Peyer's patch (tissue), 4 donors: ENCODE measurements at places on chromosomes 6 and 20.

DNA sequence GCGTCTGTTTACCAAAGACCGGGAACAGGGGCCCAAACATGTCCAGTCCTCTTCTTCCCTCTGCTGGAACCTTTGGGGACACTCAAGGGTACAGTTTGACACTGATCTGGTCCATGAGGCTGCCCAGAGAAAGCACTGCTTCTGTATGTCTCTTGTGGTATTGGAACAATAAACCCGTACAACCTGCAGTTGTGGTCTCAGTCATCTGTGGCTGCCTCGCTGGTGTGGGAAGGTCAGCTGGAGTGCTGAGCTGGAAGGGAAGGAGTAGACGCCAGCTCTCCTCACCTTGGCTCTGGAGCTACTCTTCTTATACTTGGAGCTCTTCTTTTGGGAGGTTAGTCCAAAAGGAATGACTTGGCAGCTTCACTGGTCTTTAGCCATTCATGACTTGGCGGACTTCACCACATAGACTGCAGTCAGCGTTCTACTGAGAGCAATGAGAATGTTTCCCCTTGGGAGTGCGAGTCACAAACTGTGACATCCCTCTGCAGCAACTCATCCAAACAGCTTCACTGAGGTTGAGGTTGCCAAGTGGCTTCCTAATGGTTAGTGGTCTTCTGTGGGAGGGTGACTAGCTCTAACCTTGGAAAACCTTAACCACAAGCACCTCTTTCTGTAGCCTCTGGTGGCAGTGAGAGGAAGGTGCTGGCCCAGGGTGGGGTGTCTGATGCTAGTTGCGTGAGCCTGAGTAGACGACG is 81.2 kb downstream of the ASXL1 start:
- peak; percentile 24 for DNase-seq
- no peak overlapping the region for H3K27ac ChIP-seq
- no peak overlapping the region for H3K4me3 ChIP-seq
- no peaks in the 10 kb centered on the region for H3K4me1 ChIP-seq
- H3K36me3 ChIP-seq = peaks cover 64% of the 10 kb centered on the region

DNA sequence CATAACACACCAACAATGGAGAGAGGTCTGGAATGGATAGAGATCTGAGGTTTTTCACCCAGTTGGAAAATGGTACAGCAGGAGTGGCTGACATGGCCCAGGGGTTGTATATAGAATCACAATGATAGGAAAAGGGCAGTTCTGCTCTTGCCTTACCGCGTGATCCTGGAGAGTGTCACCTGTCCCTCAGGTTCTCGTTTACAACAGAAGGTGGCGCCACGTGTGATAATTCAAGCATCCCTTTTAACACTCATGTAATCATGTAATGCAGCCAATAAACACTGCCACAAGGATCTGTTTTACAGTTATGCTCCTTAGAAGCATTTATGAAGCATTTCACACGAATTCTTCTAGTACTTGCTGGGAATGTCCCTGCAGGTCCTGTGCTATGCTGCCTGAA is 12.9 kb upstream of the WFDC2 start:
- peak; percentile 59 for DNase-seq
- H3K36me3 ChIP-seq = no peaks in the 10 kb centered on the region
- no peak overlapping the region for H3K4me3 ChIP-seq
- H3K4me1 ChIP-seq = no peaks in the 10 kb centered on the region
- no peak overlapping the region for H3K27ac ChIP-seq
- H3K27me3 ChIP-seq = no peaks in the 10 kb centered on the region

GRCh38 chr20:50672400-50673145 is 18.8 kb downstream of the RIPOR3 start:
- no peak for DNase-seq
- no peaks in the 10 kb centered on the region for H3K27me3 ChIP-seq
- peaks cover 8% of the 10 kb centered on the region for H3K4me1 ChIP-seq
- no peak overlapping the region for H3K4me3 ChIP-seq
- no peak overlapping the region for H3K27ac ChIP-seq
- no peaks in the 10 kb centered on the region for H3K36me3 ChIP-seq

DNA sequence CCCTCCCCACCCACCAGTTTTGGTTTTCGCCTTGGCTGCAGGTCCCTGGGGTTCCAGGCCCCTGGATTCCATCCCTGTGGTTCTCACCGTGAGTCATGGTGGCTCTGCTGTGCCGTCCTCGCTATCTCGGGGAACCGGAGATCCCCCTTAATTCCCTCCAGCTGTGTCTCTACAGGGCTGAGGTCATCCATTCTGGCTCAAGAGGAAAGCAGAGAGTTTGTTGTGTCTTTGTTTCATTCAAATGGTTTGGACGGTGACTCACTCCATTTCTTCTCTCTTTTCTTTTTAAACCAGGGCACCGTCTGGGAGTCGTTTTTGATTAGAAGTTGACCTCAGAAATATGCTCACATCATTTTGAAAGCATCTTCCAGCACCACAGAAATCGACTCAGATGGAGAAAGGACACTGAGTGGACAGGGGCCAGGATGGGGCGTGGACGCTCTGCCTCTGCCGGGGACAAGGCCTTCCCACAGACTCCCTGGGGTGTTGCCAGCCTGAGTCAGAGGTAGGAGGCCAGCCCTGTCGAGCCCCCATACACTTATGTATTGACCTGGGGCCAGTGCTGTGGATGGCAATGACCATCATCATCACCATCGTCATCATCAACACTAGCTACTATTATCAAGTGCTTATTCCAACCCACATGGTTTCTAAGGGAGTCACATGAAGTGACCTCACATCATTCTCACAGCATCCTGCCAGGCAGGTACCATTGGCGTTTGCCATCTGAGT is 176.2 kb downstream of the NFATC2 start:
- H3K27ac ChIP-seq = peak overlapping the region; percentile 19
- no peaks in the 10 kb centered on the region for H3K4me1 ChIP-seq
- H3K36me3 ChIP-seq = no peaks in the 10 kb centered on the region
- peak; percentile 62 for DNase-seq
- no peak overlapping the region for H3K4me3 ChIP-seq
- H3K27me3 ChIP-seq = no peaks in the 10 kb centered on the region

GRCh38 chr6:151365233-151365632 is 26.1 kb downstream of the ZBTB2 start:
- H3K27ac ChIP-seq = no peak overlapping the region
- H3K27me3 ChIP-seq = no peaks in the 10 kb centered on the region
- no peak for DNase-seq

GRCh38 chr6:36626636-36627035 is 32.5 kb downstream of the SRSF3 start:
- H3K4me1 ChIP-seq = no peaks in the 10 kb centered on the region
- no peak overlapping the region for H3K27ac ChIP-seq
- peak; percentile 20 for DNase-seq
- H3K27me3 ChIP-seq = no peaks in the 10 kb centered on the region
- no peak overlapping the region for H3K4me3 ChIP-seq

- no peak for DNase-seq
- H3K4me3 ChIP-seq = no peak overlapping the region
- no peaks in the 10 kb centered on the region for H3K36me3 ChIP-seq
These were observed 130.1 kb upstream of the DST start for GRCh38 chr6:56772737-56773184.

DNA sequence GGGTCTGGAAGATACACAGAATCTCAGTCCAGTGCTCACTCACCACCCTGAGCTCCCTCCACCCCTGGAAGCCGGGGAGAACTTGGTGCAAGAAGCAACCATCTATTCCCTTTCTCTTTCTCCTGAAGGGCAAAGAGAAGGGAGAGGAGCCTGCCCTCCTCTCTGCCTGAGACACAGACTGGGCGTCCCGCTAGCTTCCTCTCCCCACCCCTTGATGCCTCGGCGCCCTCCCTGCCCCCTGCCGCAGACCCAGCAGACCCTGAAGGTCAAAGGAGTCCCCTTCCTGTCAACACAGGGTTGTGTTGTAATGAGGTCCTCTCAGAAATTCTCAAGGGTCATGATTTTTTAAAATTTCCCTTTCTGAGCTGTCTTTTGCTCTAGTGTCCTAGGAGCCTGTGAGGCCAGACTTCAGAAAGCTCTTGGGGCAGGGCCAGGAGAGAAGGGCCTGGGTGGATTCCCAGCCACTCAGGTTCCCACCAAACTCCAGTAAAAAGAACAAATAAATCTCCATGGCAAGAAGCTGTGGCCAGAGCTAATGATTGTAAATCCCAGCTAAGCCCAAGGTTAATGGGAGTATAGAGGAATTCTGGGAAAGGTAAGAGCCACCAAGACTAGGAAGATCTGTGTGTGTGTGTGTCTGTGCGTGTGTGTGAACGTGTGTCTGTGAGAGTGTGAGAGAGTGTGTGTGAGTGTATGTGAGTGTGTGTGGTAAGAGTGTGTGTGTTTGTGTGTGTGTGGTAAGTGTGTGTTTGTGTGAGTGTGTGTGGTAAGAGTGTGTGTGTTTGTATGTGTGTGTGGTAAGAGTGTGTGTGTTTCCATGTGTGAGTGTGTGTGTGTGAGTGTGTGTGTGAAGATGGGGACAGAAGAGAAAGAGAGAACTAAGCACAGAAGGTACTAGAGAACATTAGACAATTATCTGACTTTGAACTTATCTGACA is 1.1 kb upstream of the JPH2 start:
- H3K36me3 ChIP-seq = no peaks in the 10 kb centered on the region
- no peaks in the 10 kb centered on the region for H3K27me3 ChIP-seq
- no peak for DNase-seq
- H3K4me3 ChIP-seq = no peak overlapping the region

GRCh38 chr6:143110572-143110971 is 49.9 kb downstream of the AIG1 start:
- H3K4me3 ChIP-seq = no peak overlapping the region
- DNase-seq = no peak
- H3K27me3 ChIP-seq = no peaks in the 10 kb centered on the region
- no peaks in the 10 kb centered on the region for H3K4me1 ChIP-seq
- no peaks in the 10 kb centered on the region for H3K36me3 ChIP-seq
- no peak overlapping the region for H3K27ac ChIP-seq

DNA sequence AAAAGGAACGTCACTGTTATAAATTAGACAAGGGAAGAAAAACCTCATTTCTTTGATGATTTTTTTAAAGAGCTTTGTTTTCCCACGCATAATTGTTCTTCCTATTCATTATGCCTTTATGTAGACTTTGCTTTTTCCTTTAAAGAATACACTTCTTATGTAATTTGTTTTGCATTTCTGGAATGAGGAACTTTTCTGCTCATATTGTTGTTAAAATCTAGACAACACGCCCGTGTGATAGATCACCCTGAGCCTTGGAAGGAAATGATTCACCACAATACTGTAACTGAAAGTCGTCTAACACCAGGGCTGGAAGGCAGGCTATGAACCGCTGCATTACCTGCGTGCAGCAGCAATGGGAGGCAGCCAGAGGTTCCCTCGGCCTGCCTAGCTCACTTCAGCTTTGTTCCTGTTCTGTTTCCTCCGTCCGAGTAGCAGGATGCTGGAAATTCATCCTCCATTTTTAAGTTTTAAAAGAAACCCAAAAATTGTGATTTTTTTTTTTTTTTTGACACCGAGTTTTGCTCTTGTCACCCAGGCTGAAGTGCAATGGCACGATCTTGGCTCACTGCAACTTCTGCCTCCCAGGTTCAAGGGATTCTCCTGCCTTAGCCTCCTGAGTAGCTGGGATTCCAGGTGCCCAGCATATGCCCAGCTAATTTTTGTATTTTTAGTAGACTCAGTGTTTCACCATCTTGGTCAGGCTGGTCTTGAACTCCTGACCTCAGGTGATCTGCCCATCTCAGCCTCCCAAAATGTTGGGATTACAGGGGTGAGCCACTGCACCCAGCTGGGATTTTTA is 49.6 kb upstream of the ZNF217 start:
- DNase-seq = peak; percentile 86
- H3K4me3 ChIP-seq = peak overlapping the region; percentile 28
- H3K36me3 ChIP-seq = no peaks in the 10 kb centered on the region
- H3K4me1 ChIP-seq = no peaks in the 10 kb centered on the region
- no peaks in the 10 kb centered on the region for H3K27me3 ChIP-seq

DNA sequence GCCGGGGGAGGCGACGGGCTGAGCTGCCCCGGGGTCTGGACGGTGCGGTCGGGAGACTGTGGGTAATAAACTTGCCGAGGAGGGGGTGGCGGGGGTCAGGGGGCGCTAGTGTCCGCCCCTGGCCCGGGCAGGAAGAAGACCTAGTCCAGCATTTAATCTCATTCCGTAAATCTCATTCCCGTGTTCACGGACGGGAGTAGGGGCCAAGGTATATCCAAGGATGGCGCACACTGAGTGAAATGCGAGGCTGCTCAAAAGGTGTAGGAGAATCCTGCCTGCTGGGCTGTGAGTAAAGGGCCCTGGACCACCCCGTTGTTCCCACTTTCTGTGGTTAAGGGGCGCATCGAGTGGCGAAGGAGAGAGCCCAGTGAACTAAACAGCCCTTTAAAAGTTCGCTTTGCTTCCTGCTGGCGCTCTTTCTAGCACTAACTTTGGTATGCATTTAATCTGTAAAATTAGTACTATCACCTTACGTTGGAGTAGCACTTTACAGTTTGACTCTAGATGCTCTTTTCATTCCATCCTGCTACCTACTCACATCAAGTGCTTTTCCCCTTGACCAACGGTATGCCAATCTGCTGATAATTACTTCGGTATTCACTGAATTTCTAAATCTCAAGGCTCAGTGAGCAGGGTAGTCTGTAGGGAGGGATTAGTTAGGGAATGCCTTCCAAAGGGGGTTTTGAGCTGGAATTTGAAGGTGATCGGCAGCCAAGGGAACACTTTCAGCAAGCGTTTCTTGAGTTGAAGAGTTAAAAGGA is 730 bp downstream of the PARD6B start:
- no peaks in the 10 kb centered on the region for H3K27me3 ChIP-seq
- no peaks in the 10 kb centered on the region for H3K36me3 ChIP-seq
- peak overlapping the region; percentile 88 for H3K27ac ChIP-seq

GRCh38 chr20:17456279-17456678 is 74.9 kb downstream of the BFSP1 start:
- H3K36me3 ChIP-seq = no peaks in the 10 kb centered on the region
- no peak overlapping the region for H3K27ac ChIP-seq
- H3K27me3 ChIP-seq = no peaks in the 10 kb centered on the region
- no peak overlapping the region for H3K4me3 ChIP-seq
- H3K4me1 ChIP-seq = no peaks in the 10 kb centered on the region

GRCh38 chr20:63257629-63258028 is 3.4 kb upstream of the NKAIN4 start:
- H3K4me1 ChIP-seq = no peaks in the 10 kb centered on the region
- H3K27me3 ChIP-seq = no peaks in the 10 kb centered on the region
- no peak overlapping the region for H3K27ac ChIP-seq
- DNase-seq = no peak

DNA sequence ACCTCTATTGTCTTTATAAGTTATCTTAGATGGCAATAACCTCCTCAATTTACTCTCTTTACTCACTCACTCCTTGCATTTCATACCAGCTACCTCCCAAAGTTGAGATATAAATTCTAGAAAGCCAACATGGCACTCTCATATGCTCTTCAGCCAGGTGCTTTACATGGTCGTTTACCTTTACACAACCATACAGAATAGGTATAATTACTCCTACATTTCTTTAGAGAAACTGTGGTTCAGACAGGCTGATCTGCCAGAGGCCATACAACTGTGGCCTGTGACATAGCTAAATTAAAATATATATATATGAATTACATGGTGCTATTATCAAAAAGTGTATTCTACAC is 45.7 kb downstream of the HBS1L start:
- no peaks in the 10 kb centered on the region for H3K36me3 ChIP-seq
- H3K4me1 ChIP-seq = no peaks in the 10 kb centered on the region
- DNase-seq = no peak
- peak overlapping the region; percentile 48 for H3K27ac ChIP-seq

GRCh38 chr6:119858901-119859300 is 509.3 kb upstream of the MAN1A1 start:
- no peaks in the 10 kb centered on the region for H3K27me3 ChIP-seq
- no peak overlapping the region for H3K4me3 ChIP-seq
- H3K36me3 ChIP-seq = no peaks in the 10 kb centered on the region
